Left ventricle myocardium inferior (tissue), 1 donor: ENCODE measurements at places on chromosomes 2 and 18. TPM values are rescaled to one million over a fixed set of nuclear protein-coding genes. Genes with fewer than 3 reads are reported as not detected.

The ANKRD30B gene
- not detected for total RNA-seq

The PDE1A gene
- total RNA-seq, result 17.3 TPM

GRCh38 chr18:78521136-78521535, 458.5 kb upstream of the SALL3 start:
- no peaks in the 10 kb centered on the region for H3K36me3 ChIP-seq
- H3K4me1 ChIP-seq, result no peaks in the 10 kb centered on the region
- H3K27ac ChIP-seq, result no peak overlapping the region
- no peak for DNase-seq

- H3K27me3 ChIP-seq, result no peaks in the 10 kb centered on the region
- no peaks in the 10 kb centered on the region for H3K36me3 ChIP-seq
Observed at GRCh38 chr2:216520112-216520511, 21.5 kb downstream of the RPL37A start.

The SLC4A5 gene
- total RNA-seq, result 2.3 TPM

The SKOR2 gene
- total RNA-seq, result not detected

GRCh38 chr2:182860858-182861257, 5.6 kb downstream of the FRZB start:
- no peaks in the 10 kb centered on the region for H3K36me3 ChIP-seq
- H3K27ac ChIP-seq, result no peak overlapping the region
- peaks cover 9% of the 10 kb centered on the region for H3K4me1 ChIP-seq
- H3K27me3 ChIP-seq, result peaks cover 1% of the 10 kb centered on the region
- no peak overlapping the region for H3K4me3 ChIP-seq

DNA sequence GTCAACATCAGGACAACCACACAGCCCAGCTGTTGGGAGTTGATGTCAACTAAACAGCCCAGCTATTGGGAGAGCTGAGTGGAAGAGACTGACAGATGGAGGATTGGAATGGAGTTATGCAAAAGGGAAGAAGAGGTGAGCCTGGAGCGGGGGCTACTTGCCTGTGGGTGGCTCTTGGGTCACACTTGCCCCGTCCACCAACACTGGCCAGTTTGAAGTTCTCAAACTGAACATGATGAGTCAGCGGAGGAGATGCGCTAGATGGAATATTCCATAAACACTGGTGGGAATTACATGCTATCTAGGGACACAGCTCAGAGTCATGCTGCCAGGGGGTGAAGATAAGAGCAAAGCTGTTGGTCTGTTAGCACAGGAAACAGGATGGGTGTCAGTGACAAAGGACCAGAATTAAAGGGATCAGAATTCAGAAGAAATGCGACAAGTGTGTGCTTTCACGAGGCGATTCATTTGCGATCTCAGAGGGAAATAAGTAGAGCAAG, 33.2 kb upstream of the AGAP1 start:
- no peak overlapping the region for H3K27ac ChIP-seq
- H3K4me3 ChIP-seq, result no peak overlapping the region
- H3K36me3 ChIP-seq, result no peaks in the 10 kb centered on the region
- no peak for DNase-seq

The CRYGA gene
- not detected for total RNA-seq

The TMEM198 gene
- total RNA-seq, result 2.5 TPM

DNA sequence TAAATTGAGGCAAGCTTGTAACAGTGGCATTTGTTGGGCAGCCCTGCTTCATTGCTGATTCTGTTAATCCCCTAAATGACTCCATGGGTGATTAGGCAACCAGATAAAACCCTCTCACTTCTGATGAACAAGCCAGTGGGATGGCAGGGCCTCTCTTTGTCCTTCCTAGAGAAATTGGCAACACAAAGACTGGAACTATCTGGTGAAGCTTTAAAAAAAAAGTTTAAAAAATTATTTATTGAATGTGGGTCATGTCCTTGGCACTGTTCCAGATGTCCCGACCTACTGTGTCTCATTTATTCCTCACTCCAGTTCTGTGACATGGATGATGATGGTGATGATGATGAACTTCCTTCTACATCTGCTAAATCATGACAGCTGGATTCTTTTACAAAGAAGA, 30.8 kb downstream of the NRP2 start:
- no peak overlapping the region for H3K4me3 ChIP-seq
- no peak for DNase-seq
- H3K27me3 ChIP-seq, result no peaks in the 10 kb centered on the region
- peaks cover 19% of the 10 kb centered on the region for H3K4me1 ChIP-seq

GRCh38 chr2:181697126-181697525, 16.8 kb upstream of the NEUROD1 start:
- DNase-seq, result no peak
- H3K4me3 ChIP-seq, result no peak overlapping the region

The DPYSL5 gene
- total RNA-seq, result not detected

DNA sequence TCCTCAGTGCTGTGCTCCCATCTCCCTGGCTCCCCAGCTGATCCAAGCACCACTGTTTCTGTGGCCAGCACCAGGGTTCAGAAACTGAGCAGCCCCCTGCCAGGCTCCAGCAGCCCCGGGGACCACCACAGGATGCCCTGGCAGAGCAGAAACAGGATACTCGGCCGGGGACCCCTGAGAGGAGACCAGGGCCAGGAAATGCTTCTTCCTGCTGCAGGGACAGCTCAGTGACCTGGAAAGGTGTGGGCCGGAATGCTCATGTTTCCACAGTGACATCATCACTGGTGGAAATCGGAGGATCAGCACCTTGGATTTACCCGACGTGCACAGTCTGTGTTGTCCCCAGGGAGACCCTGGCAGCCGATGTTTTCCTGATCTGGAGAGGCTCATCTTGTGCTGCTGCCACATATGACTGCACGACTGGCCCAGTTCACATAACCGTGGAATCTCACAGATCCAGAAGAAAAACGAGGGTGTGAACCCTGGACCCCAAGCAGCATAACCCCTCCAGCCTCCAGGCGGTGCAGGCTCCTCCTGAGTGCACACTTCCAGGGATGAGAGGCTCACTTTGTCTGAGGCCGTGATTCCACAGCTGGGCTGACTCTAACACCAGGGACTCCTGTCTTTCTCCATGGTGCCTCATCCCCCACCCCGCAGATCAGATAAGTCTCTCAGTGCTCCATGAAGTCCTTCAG, 58.0 kb downstream of the DDX1 start:
- H3K4me3 ChIP-seq, result no peak overlapping the region
- H3K27me3 ChIP-seq, result no peaks in the 10 kb centered on the region
- H3K4me1 ChIP-seq, result peaks cover 10% of the 10 kb centered on the region
- no peak overlapping the region for H3K27ac ChIP-seq

The RAMP1 gene
- total RNA-seq, result 168 TPM

The CHRNG gene
- not detected for total RNA-seq

DNA sequence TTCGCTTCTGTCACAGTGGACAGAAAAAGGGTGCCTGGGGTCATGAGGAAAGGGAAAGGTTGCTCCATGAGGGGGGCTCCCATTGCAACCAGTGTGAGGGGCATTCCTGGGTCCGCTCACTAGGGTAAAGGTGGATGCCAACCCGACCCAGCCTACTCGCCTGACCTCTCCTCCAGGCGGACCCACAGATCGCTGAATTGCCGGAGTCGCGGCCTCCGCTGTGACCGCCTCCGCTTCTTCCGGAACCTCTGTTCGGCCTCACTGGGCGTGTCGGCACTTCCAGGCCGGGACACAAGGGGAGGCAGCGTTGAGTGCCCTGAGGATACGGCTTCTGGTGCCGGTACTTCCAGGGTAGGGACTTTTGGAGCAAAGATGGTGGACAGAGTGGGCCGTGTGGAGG, 57.1 kb downstream of the TRABD2A start:
- no peak overlapping the region for H3K27ac ChIP-seq
- no peak overlapping the region for H3K4me3 ChIP-seq
- no peak for DNase-seq
- no peaks in the 10 kb centered on the region for H3K36me3 ChIP-seq
- H3K4me1 ChIP-seq, result no peaks in the 10 kb centered on the region

The FAM210A gene
- 52.9 TPM for total RNA-seq

DNA sequence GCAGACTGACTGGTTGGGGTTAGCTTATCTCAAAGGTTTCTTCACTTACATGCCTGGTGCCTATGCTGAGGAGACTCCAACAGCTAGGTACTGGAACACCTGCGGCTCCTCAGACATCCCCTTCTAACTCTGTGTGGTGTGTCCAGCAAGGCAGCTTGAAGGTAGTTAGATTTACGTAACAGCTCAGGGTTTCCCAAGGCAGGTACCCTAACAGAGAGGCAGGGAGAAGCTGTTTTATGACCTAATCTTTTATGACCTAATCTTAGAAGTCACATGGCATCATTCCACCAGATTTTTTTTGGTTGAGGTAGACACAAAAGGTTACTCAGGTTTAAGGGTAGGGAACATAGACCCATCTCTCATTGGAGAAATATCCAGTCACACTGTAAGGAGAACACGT, 17.4 kb upstream of the PAPOLG start:
- H3K4me1 ChIP-seq, result peaks cover 7% of the 10 kb centered on the region
- H3K36me3 ChIP-seq, result no peaks in the 10 kb centered on the region
- peaks cover 59% of the 10 kb centered on the region for H3K27me3 ChIP-seq
- no peak for DNase-seq
- no peak overlapping the region for H3K4me3 ChIP-seq
- H3K27ac ChIP-seq, result no peak overlapping the region

The GKN1 gene
- total RNA-seq, result not detected

The TYMS gene
- total RNA-seq, result 3.1 TPM

GRCh38 chr2:236700703-236701102, 131.1 kb downstream of the ACKR3 start:
- H3K27ac ChIP-seq, result no peak overlapping the region
- DNase-seq, result no peak
- H3K4me3 ChIP-seq, result no peak overlapping the region

- no peak for DNase-seq
- H3K4me3 ChIP-seq, result peak overlapping the region; percentile 45
- peak overlapping the region; percentile 80 for H3K27ac ChIP-seq
- no peaks in the 10 kb centered on the region for H3K36me3 ChIP-seq
Observed at GRCh38 chr2:85278361-85278760, 49.4 kb downstream of the TGOLN2 start.

GRCh38 chr18:14221689-14222088, 89.5 kb upstream of the ZNF519 start:
- no peak for DNase-seq
- no peak overlapping the region for H3K4me3 ChIP-seq
- no peak overlapping the region for H3K27ac ChIP-seq
- peaks cover 5% of the 10 kb centered on the region for H3K27me3 ChIP-seq
- H3K36me3 ChIP-seq, result no peaks in the 10 kb centered on the region

The NCKAP5 gene
- 6.0 TPM for total RNA-seq

DNA sequence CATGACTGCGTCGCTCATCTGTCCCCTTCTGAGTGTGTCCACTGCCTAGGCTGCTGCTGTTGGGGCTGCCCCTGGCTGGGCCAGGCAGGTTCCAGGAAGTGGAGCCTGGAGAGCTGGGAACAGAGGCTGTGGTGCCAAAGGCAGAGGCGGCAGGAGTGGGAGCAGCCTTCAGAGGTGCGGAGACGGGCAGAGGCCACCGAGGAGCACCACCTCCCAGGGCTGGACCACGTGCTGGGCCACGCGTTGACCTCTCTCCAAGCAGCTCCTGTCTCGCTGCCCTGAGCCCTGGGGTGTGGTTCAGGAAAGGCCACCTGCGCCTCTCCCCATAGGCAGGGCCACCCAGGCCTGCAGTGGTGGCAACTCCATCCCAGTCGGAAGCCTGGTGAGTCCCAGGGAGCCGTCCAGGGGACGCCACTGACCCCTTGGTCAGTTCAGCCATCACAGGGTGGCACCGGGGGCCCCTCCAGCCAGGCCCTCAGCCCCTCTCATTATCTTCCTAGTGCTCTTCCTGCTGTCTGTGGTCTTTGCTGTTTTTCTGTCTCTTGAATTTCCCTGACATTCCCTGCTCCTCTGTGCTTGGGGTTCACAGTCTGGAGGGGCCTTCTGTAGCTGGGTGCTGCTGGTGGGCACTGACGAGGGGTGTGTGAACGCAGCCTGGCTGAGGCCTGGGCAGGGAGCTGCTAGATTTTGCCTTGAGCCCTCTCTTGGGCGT, 122.8 kb upstream of the HS6ST1 start:
- no peaks in the 10 kb centered on the region for H3K27me3 ChIP-seq
- peaks cover 62% of the 10 kb centered on the region for H3K4me1 ChIP-seq
- no peak overlapping the region for H3K4me3 ChIP-seq
- H3K36me3 ChIP-seq, result no peaks in the 10 kb centered on the region
- H3K27ac ChIP-seq, result peak overlapping the region; percentile 75

DNA sequence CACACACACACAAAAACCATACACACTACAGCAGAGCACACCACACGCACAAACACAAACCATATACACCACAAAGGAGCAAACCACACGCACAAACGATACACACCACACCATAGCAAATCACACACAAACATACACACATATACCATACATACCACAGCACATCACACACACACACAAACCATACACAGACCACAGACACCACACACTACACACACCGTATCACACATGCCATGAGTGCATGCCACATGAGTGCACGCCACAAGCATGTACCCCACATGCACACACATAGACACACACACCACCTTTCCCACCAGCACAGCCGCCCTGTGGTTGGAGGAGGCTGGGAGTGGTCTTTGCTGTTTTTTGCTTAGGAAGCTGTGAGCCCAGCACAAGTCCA, 517.1 kb upstream of the MYT1L start:
- H3K4me3 ChIP-seq, result no peak overlapping the region
- H3K27me3 ChIP-seq, result peaks cover 3% of the 10 kb centered on the region
- DNase-seq, result no peak
- no peaks in the 10 kb centered on the region for H3K36me3 ChIP-seq
- H3K4me1 ChIP-seq, result peaks cover 30% of the 10 kb centered on the region

The WDR75 gene
- total RNA-seq, result 17.0 TPM

The HOXD10 gene
- total RNA-seq, result not detected

DNA sequence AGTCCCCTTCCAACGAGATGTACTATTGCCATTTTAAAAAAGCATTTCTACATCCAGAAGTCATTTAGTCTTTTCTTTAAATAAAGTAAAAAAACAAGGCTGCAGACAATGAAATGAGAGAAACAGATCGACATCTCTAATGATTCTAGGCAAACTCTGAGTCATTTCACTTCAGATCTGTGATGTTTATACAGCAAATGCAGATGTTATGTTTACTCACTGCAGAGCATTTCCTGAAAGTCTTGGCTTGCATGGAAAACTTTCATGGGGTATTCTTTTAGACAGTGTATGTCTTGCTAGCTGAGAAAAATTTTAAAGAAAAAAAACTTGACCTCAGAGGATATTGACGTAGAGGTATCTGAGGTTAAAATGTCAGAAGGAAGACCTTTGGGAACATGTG, 797.4 kb downstream of the CNTNAP5 start:
- DNase-seq, result no peak
- H3K36me3 ChIP-seq, result no peaks in the 10 kb centered on the region
- H3K4me3 ChIP-seq, result no peak overlapping the region
- H3K4me1 ChIP-seq, result no peaks in the 10 kb centered on the region
- H3K27me3 ChIP-seq, result no peaks in the 10 kb centered on the region

- no peaks in the 10 kb centered on the region for H3K27me3 ChIP-seq
- H3K36me3 ChIP-seq, result no peaks in the 10 kb centered on the region
- peaks cover 8% of the 10 kb centered on the region for H3K4me1 ChIP-seq
- H3K4me3 ChIP-seq, result no peak overlapping the region
- H3K27ac ChIP-seq, result no peak overlapping the region
Observed at GRCh38 chr2:7773362-7774360, 856.4 kb downstream of the RNF144A start.

DNA sequence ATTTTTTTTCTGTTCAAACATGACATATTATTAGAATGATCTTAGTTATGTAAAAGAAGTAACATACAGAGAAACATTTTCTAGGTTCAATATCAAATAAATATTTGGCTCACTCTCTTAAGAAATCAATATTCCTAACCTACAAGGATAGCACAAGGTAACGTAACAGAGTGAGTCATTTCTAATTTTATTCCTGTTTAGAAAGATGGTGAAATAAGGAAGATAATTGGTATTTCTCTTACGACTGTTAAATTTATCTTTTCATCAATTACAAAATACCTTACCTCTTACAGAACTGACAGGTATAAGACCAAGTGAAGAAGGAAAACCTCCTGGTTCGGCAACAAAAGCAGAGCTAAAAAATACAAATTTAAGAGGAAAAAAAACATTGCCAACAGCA, 45.1 kb downstream of the PRELID3A start:
- no peak for DNase-seq
- no peak overlapping the region for H3K4me3 ChIP-seq
- no peak overlapping the region for H3K27ac ChIP-seq
- H3K4me1 ChIP-seq, result no peaks in the 10 kb centered on the region
- no peaks in the 10 kb centered on the region for H3K27me3 ChIP-seq
- H3K36me3 ChIP-seq, result peaks cover 57% of the 10 kb centered on the region
